ENCODE measurements at places on chromosomes 5 and 9.
A peak's percentile ranks its signal among the peaks of the same experiment; 100 is the strongest.

DNA sequence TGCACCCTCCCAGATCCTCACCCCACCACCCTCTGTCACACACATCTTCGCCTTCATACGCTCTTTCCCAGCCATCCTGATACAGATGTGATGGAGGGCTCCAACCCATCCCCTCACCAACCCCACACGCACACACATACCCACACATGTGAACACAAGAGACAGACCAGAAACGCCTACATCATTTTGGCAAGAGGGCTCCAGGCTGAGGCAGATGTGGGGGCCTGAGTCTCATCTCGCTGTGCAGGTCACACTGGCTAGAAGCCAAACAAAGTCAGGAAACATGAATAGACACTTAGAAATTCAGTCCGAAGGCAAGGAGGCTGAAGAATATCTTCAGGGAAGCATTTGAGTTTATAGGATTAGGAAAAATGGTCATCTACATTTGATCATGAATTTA, 6.2 kb downstream of the PRDM12 start:
- DNase-seq, result no peak

DNA sequence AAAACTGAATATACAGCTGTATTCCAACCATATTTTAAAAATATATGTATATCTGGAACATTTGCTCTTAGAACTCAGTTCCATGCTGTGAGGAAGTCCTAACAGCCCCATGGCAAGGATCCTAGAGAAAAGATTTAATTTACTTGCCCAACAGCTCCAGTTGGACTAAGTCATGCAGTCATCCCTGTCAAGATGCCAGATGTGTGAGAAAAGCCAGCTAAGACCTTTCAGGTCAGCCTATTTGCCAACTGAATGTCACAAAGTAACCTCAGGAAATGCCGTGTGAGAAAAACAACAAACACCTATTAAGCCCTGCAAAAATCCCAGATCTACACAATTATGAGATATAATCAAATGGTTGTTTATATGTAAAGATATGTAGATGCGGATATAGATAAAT, 416.3 kb downstream of the NR2F1-AS1 start:
- peak; percentile 75 for DNase-seq

- DNase-seq, result no peak
Measured at GRCh38 chr5:32110111-32110696, 63.9 kb downstream of the GOLPH3 start.

DNA sequence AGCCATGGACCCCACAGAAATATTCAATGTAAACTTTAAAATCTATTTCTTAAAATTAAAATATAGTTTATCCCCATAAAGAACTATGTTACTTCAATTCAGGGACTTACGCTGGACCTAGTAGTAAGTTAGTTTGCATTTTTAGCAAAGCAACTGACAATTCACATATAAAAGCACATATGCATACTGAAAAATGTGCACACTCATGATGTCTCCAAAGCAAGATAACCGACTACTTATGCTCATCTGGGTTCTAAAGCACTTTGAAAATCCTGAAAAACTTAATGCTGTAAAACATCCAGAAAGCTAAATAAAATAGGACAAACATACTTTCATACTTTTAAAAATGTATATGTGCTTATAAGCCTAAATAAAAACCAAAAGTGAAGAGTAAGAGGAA, 264.4 kb upstream of the GAS1 start:
- DNase-seq, result no peak

- no peak for DNase-seq
Measured at GRCh38 chr5:90185897-90186468, 223.6 kb downstream of the CETN3 start.

DNA sequence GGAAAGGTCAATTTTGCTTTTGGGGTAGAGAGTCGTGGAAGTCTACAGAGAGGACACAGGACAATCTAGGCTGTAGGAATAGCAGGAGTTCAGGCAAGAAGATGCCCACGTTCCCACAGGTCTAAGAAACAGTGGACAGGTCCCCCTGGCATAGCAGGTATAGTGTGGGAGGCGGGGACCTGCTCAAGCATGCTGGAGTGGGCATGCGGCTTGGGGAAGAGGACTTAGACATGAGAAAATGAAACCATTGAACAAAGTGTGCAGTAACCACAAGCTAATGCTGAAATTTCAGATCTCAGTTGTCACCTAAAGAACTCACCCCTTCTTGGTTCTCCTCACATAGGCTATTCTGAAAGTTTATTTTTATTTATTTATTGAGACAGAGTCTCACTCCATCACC, 142.8 kb upstream of the EFNA5 start:
- no peak for DNase-seq

- DNase-seq, result no peak
Measured at GRCh38 chr5:58273711-58274110, 186.2 kb downstream of the PLK2 start.

DNA sequence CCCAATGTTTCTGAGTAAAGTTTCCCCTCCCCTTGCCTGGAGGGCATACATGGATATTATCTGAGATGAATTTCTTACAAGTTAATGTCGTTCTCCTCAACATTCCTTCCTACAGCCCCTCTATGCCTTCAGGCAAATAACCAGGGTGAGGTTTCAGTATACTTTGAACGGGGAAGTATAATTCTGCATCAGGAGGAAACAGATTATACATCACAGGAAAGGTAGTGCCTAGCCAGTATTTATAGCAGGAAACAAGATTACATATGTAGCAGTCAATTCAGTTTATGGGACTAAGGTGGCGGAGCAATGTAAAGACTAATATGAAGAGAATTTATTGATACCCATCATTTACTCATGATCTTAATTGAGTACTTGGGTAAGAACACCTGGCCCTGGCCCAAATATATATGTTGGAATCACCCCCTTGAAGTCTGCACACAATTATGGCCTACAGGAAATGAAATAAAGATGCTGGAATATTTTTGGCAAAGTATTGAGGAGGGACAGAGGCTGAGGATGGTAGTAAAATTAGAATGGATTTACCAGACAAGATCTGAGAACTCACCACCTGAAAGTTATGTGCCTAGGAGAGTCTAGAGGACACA, 661.1 kb downstream of the PTPRD start:
- no peak for DNase-seq

All from RPMI8226 (cell line).